ENCODE measurements at places on chromosomes 4 and X.

DNA sequence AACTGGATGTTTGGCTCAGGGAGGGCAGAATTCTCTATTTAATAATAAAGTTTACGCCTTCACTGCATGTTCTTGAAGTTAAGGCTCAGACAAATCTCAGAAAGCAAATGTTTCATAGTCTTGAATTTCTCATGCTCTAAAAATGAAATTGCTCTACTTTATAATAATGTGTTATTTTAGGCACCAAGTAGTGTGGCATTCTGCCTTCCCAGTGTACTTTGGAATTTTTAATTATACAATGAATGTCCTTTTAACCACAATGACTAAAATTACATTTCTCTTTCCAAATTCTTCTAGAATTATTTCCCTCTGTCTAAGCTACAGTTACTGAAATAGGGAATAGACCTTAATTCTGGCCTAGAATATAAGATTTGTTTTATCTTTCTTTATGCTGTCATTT is 97.9 kb upstream of the PDE5A start:
- no peak for DNase-seq

- DNase-seq, result no peak
Observed at GRCh38 chr4:177032341-177032740, 239.6 kb upstream of the VEGFC start.

DNA sequence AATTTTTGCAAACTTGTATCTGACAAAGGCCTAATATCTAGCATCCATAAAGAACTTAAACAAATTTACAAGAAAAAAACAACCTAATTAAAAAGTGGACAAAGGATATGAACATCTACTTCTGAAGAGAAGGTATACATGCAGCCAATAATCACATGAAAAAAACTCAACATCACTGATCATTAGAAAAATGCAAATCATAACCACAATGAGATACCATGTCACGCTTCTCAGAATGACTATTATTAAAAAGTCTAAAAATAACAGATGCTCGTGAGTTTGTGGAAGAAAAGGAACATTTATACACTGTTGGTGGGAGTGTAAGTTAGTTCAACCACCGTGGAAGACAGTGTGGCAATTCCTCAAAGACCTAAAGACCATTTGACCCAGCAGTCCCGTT is 24.0 kb downstream of the CEP44 start:
- DNase-seq, result no peak

DNA sequence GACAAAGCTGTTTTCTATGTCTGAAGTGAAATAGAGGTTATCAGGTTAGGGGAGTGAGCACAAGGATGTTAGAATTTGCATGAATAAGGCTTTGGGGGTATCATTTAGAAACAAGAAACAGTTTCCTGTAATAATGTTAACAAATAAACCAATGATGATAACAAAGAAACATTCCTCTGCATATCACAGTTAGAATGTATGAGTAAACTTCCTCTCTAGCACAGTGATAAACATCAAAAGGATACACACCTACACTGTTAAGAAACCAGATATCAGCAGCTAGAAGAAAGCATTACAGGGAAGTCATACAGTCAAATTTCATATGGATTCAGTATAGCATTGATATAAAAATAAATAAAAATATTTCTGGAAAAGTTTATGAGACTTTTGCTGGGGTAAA is 340.0 kb upstream of the MAGEB16 start:
- no peak for DNase-seq

DNA sequence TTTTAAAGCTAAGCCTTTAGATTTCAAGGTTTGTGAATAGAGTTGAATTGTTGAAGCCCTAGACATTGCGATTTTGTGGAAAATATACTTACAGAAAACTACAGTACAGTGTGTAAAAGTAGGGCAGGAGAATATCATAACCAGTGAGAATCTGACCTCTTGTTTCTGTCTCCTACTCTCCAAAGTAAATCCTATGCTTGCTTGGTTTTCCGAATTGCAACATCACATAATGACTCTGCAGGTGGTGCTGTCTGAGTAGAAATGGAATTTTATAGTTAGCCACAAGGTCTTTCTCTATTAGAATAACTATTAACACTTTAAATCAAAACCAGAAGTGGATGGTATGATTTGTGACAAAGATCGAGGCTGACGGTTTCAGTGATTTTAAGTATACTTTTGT is 505.6 kb downstream of the RAPGEF2 start:
- DNase-seq, result no peak

GRCh38 chrX:102067966-102068723 is 57.3 kb upstream of the TCEAL2 start:
- DNase-seq, result peak; percentile 13
